ENCODE measurements at places on chromosomes 12 and 14. TPM values are rescaled to one million over a fixed set of nuclear protein-coding genes. Genes with fewer than 3 reads are reported as not detected.

Gene SOAT2
- not detected for polyA plus RNA-seq

Gene ADAMTS20
- polyA plus RNA-seq: not detected

Gene KITLG
- not detected for polyA plus RNA-seq

Gene FOXG1
- polyA plus RNA-seq: not detected

Gene TMEM121
- polyA plus RNA-seq: 5.5 TPM

Gene KIF21A
- 1.8 TPM for polyA plus RNA-seq

Gene BIN2
- polyA plus RNA-seq: 93.8 TPM

Gene MYRFL
- polyA plus RNA-seq: not detected

Gene HEBP1
- 12.9 TPM for polyA plus RNA-seq

Gene GYS2
- not detected for polyA plus RNA-seq
